Right lobe of liver (tissue), 6 donors: ENCODE measurements at places on chromosomes 13 and 19.

DNA sequence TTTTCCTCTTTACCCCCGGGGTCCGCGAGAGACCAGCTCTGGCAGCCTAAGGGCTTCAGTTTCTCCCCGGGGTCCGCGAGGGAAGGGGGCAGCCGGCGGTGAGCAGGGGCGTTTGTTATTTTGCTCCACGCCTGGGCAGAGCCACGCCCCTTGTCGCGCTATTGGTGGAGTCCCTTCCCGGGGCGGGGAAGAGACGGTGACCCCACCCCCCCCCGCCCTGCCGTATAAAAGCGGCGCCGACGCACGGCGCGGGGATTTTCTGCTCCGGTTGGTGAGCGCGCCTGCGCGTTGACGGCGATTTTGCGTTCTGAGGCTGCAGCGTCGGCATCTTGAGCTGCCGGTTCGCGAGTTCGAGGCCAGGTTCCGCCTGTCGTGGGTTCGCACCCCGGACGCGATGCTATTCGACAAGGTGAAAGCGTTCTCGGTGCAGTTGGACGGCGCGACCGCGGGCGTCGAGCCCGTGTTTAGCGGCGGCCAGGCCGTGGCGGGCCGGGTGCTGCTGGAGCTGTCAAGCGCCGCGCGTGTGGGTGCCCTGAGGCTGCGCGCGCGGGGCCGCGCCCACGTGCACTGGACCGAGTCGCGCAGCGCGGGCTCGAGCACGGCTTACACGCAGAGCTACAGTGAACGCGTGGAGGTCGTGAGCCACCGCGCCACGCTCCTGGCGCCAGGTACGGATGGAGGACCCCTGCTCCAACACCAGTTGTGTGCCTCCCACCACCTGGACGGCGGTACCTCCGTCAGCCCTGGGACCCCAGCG, at the start of gene ARRDC2:
Gene ARRDC2 (plus strand): TSS at position 254 of the 757 bp plus-strand sequence. CDS start 141 bp downstream, at position 395.
- H3K36me3 ChIP-seq: peaks cover 3% of the 10 kb centered on the region
- H3K27me3 ChIP-seq: no peaks in the 10 kb centered on the region
- peaks cover 4% of the 10 kb centered on the region for H3K4me1 ChIP-seq
- peak within 1 kb of the TSS; percentile 77 for H3K27ac ChIP-seq
- H3K4me3 ChIP-seq: peak within 1 kb of the TSS; percentile 72
- peak; percentile 94 for DNase-seq

DNA sequence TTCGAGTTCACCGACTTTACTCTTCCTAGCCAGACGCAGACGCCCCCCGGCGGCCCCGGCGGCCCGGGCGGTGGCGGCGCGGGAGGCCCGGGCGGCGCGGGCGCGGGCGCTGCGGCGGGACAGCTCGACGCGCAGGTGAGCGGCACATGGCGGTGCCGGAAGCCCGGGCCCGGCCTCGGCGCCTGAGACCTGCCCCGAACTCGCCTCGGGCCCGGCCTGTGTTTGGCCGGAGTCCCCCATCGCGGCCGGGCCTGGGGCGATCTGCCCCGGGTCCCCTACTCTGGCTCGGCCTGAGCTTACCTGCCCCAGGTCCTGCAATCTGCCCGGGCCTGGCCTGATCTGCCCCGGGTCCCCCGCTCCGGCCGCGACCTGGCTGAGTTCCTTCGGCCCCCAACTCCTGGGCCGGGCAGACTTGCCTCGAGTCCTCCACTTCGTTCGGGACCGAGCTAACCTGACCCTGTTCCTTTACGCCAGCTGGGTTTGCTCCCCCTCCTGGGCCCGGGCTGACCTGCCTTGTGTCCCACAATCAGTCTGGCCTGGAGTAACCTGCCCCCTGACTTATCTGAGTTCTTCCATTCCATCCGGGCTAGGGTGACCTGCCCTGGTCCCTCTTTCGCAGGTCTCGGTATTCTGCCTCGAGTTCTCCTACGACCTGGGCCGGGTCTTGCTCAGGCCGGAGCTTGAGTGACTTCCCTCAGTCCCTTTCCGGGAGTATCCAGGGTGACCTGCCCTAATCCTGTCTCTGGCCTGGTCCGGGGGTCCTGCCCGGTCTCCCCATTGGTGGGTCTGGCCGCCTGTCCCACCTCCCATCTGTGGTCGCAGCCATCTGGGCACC, 764 bp downstream of the UPF1 start:
- peak overlapping the region; percentile 78 for H3K4me3 ChIP-seq
- H3K27ac ChIP-seq: peak overlapping the region; percentile 89
- no peaks in the 10 kb centered on the region for H3K36me3 ChIP-seq
- no peaks in the 10 kb centered on the region for H3K27me3 ChIP-seq
- peak; percentile 56 for DNase-seq

GRCh38 chr19:18532168-18532890, 10.5 kb upstream of the ELL start:
- no peaks in the 10 kb centered on the region for H3K27me3 ChIP-seq
- H3K4me1 ChIP-seq: no peaks in the 10 kb centered on the region
- peaks cover 4% of the 10 kb centered on the region for H3K36me3 ChIP-seq
- no peak overlapping the region for H3K27ac ChIP-seq
- H3K4me3 ChIP-seq: no peak overlapping the region

DNA sequence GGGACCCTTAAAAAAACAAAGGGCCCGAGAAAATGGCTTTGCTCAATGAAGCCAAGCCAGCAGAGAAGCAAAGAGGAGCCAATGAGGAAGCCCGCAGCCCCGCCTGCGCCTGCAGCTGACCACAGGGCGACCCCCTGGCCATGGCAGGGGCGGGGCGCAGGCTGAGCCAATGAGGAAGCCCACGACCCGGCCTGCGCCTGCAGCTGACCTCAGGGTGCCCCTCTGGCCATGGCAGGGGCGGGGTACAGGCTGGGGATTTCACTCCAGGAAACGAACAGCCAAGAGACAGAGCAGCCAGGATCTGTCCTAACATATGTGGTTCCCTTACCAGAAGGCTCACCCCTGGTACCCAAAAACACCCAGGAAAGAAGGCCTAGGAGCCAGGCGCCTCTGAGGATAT, 101.4 kb downstream of the STK24 start:
- H3K27me3 ChIP-seq: no peaks in the 10 kb centered on the region
- H3K4me1 ChIP-seq: peaks cover 3% of the 10 kb centered on the region

DNA sequence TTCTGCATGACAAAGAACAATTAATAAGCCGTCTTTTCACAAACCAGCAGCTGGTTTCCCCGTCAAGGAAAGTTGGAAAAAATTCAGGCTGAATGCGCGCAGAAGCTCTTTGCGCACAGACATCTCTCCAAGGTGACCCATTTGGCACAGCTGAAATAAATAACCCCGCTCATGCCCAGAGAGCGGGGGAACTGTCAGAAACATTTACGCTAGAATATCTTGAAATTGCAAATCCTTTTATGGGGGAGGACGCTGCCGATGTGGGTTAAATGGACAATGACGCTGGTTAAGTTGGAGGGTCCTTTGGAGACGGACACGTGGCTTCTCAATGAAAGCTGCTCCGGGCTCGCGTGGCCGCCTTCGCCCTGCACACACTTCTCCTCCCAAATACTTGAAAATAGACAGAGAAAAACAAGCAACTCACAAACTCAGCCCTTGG, 30.6 kb downstream of the GSX1 start:
- H3K4me3 ChIP-seq: no peak overlapping the region
- no peak for DNase-seq
- H3K4me1 ChIP-seq: no peaks in the 10 kb centered on the region
- H3K27ac ChIP-seq: no peak overlapping the region
- H3K27me3 ChIP-seq: peaks cover 4% of the 10 kb centered on the region

- H3K27me3 ChIP-seq: no peaks in the 10 kb centered on the region
- H3K4me3 ChIP-seq: no peak overlapping the region
- DNase-seq: no peak
These were observed 2.0 kb upstream of the GPR18 start for GRCh38 chr13:99260216-99260615.
